ENCODE measurements at places on chromosomes 5 and 9. TPM values are rescaled to one million over a fixed set of nuclear protein-coding genes. Genes with fewer than 3 reads are reported as not detected.

The CCL27 gene
- not detected for total RNA-seq

The INVS gene
- total RNA-seq = 36.5 TPM

The CCDC183 gene
- 0.22 TPM for total RNA-seq

The PDCD1LG2 gene
- total RNA-seq = 16.0 TPM

The DNAI1 gene
- total RNA-seq = not detected

The SH3TC2 gene
- 10.6 TPM for total RNA-seq

The ZDHHC11 gene
- 2.4 TPM for total RNA-seq

The HSD17B3 gene
- not detected for total RNA-seq

The PTPRD gene
- total RNA-seq = 4.6 TPM

The NPDC1 gene
- total RNA-seq = 21.0 TPM

The SMIM27 gene
- 2.0 TPM for total RNA-seq

The FAM151B gene
- total RNA-seq = 9.2 TPM

The SLC24A2 gene
- not detected for total RNA-seq

The IGIP gene
- 5.7 TPM for total RNA-seq

The PAPPA gene
- total RNA-seq = 357 TPM

The C5orf52 gene
- not detected for total RNA-seq

The PCDHB3 gene
- 0.29 TPM for total RNA-seq

The ARHGAP26 gene
- 3.1 TPM for total RNA-seq

The PHF24 gene
- total RNA-seq = not detected

The ARHGEF39 gene
- 6.3 TPM for total RNA-seq

The SPATA24 gene
- total RNA-seq = 7.0 TPM

The IL5 gene
- total RNA-seq = not detected

The DOCK2 gene
- 3.5 TPM for total RNA-seq

The FSD1L gene
- 9.7 TPM for total RNA-seq

The NSG2 gene
- not detected for total RNA-seq

The GPR151 gene
- total RNA-seq = not detected

The FOXD4L6 gene
- under 0.01 TPM for total RNA-seq

The CATSPER3 gene
- total RNA-seq = not detected

The FOXI1 gene
- not detected for total RNA-seq

The LCN12 gene
- total RNA-seq = not detected

The GLE1 gene
- 21.0 TPM for total RNA-seq

The CCDC171 gene
- total RNA-seq = 5.0 TPM

The SPATA31A3 gene
- total RNA-seq = not detected

Data from placental pericyte (primary cell).